ENCODE measurements at places on chromosomes 2 and 18. TPM values are rescaled to one million over a fixed set of nuclear protein-coding genes. Genes with fewer than 3 reads are reported as not detected.
A peak's percentile ranks its signal among the peaks of the same experiment; 100 is the strongest.

DNA sequence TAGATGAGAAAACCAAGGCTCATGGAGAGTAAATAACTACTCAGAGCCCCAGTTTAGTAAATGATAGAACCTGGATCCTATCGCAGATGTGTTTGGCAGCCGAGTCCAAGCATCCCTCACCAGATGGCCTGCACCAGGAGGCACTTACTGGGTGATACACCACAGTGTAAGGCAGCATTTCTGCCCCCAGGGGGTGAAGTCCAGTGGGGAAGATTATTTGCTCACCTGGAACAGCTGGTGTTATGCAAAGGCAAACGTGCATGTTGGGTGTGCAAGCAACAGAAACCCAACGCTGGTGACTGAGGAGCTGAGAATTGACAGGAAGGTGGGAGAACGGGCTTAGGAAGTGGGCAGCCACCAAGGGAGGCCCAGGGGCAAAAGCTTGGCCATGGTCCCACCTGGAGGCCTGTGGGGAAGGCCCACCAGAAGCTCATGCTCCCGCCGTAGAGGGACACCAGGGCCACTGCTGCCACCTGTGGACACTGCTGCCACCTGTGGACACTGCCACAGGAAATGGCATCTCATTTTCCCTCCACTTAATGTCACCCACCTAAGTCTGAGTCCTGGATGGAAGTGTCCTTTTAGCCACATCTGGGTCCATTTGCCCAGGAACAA is 100.6 kb downstream of the TFCP2L1 start:
- no peak for DNase-seq

Gene RTKN
- total RNA-seq, result 8.3 TPM

DNA sequence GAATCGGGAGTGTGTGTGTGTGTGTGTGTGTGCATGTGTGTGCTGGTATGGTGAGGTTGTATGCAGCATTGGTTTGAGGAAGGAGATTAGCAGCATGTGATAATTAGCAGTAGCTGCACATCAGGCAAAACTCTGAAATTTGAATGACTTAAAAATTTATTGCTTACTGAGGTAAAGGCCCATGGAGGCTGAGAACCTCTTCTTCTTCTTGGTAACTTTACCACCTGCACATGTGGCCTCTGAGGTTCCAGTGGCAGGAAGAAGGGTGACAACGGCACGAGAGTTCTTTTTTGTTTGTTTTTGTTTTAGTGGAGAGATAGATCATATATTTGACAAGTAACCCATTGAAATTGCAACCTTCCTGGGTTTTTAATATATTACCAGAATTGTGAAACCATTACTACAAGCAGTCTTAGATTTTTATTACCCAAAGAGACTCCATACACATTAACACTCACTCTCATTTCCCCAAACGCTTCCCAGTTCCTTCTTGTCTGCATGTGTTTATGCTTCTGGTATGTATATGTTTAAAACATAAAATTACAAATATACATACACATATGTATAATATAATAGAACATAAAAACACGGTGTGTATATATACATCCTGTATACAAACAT is 292.1 kb downstream of the PTGR3 start:
- DNase-seq, result no peak

- DNase-seq, result no peak
Observed at GRCh38 chr2:170742896-170743529, 27.2 kb upstream of the ERICH2 start.

DNA sequence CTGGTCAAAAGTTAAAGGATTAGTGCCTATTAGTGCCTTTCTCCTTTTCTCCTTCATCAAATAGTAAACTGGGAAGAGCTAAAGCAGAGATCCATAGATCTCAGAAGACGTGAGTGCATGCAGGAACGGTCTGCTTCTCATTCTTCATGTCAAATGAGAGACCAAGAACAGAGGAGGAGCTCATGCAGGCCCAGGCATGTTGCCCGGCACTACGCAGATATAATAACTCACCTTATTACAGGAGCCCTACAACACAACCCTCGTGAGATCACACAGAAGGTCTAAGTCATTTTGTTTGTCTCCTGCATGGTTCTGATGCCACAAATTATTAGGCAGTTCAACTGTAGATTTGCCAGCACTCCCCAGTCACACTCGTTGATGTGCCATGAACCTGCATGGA is 71.8 kb downstream of the CMPK2 start:
- no peak for DNase-seq

DNA sequence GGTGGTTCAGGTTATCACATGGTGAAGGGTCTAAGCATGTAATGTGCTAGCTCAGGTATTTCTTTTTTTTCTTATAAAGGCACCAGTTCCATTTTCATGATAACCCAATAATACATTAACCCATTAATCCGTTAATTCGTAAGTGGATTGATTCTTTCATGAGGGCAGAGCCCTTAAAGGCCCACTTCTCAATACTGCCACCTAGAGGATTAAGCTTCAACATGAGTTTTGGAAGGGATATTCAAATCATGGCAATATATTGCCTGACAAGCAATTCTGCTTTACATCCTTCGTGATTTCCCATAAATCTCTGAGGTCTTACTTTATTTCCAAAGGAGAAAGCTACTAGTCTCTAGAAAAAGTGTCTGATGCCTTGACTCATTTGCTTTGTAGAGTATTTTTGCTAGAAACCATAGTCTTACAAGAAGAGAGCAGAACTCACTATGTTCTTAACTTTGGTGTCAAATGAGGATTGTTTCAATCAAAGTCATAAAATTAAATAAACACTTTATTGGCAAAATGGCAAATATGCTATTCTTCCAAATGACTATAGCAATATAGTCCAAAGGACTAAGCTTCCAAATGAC is 271.3 kb downstream of the KCNS3 start:
- no peak for DNase-seq

Gene MAIP1
- 20.2 TPM for total RNA-seq

Gene PROM2
- total RNA-seq, result 0.12 TPM

DNA sequence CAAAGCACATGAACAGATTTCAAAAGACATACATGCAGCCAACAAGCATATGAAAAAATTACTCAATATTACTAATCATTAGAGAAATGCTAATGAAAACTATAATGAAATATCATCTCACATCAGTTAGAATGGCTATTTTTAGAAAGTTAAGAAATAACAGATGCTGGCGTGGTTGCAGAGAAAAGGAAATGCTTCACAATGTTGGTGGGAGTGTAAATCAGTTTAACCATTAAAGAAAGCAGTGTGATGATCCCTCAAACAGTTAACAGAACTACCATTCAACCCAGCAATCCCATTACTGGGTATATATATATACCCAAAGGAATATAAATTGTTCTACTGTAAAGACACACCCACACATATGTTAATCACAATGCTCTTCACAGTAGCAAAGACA is 117.7 kb upstream of the SETBP1 start:
- DNase-seq, result no peak

- DNase-seq, result no peak
Observed at GRCh38 chr2:180015951-180016709, 9.0 kb upstream of the CWC22 start.

Gene DNER
- not detected for total RNA-seq

Gene RPE
- total RNA-seq, result 43.3 TPM

- peak; percentile 68 for DNase-seq
Observed at GRCh38 chr2:234446404-234447076, 50.3 kb downstream of the ARL4C start.

GRCh38 chr2:32825291-32825712 is 121.5 kb upstream of the LTBP1 start:
- no peak for DNase-seq

- no peak for DNase-seq
Observed at GRCh38 chr18:60905699-60906098, 427.5 kb upstream of the CDH20 start.

DNA sequence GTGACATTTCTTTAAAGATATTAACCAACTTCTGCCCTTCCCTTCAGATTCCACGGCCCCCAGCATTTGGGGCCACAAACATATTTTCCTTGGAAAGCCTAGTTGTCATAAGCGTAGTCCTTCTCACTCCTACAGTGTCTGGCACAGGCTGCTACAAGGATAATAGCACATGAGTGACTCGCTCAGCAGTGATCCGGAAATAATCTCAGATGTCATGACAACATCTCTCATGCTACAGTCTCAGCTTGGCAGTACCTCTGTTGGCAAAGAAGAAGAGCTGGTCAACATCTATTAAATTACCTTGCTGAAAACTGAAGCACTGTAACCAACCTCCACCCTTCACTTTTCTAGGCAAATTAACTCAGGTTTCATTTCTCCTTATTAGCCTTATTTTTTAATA is 351.7 kb downstream of the RAD51AP2 start:
- no peak for DNase-seq

- DNase-seq, result no peak
Observed at GRCh38 chr18:54945576-54946125, 13.6 kb downstream of the CCDC68 start.

- no peak for DNase-seq
Observed at GRCh38 chr18:48536516-48536915, 2.3 kb upstream of the CTIF start.

DNA sequence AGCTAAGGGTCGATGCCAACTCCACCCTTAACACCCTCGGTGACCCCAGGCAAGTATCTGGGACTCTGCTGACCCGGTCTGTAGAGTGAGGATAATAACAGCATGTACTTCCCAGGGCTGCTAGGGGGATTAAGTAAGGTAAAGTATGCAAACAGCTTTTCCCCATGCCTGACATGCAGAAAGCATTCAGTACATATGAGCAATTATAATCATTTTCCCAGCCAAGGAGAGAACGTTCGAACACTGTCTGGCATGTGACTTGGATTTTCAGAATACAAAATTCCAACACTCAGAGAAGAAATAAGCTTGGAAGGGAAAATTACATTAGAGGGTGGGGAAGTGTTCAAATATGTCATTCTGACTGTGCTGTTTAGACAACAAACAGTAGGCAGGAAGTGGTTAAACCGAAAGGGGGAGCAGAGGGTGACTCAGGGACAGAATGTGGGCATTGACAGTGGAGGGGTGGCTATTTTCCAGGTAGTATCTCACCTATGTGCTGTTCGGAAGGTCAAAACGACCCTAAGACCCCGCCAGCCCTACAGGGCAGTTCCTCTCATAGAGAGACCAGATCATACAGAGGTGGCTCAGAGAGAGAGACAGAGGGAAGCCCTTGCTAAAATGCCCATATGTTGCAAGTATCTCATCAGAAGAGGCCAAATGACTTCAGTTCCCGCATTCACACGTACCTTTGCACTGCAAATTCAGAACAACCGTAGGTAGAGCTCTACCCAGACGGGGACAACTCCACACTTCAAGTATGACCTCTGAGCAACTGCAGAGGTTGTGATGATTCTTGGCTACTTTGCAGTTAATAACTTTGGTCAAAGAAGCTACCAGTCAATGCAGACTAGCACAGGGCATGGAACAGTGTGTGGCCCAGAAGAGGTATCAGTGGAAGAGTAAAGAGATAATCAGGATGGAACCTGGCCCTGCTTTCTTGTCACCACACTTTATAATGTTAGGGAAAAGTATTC is 14.8 kb downstream of the ASPRV1 start:
- DNase-seq, result no peak

DNA sequence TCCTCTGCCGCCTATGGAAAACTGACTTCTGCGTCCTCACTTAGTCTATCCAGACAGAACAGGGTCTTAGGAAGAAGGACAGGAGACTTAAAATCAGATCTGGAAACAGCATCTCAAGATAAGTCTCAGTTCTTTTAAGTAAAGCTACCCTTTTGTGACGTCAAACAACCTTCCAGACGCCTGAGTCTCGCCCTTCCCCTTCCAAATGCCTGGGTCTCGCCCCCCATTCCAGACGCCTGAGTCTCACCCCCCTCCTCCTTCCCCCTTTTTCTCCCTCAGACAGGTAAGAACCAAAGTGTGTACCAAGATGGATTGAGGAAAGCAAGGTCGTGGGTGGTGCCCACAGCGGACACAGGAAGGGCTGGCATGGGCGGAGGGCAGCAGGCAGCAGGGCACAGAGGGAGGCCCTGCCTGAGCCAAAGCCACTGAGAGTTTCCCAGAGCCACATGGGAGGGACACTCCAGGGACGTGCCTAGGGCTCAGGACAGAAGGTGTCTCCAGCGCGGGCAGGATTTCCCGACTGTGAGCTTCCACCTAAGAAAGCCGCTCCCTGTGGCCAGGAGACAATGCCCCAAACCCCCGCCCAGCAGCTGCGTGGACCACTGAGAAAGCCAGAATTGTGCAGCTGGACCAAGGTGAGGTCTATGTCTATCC is 51.3 kb downstream of the ANKMY1 start:
- DNase-seq, result no peak

Gene GPR35
- total RNA-seq, result 1.6 TPM

Gene LINC00305
- total RNA-seq, result not detected

- DNase-seq, result no peak
Observed at GRCh38 chr18:3603421-3604234, 153.7 kb downstream of the TGIF1 start.

DNA sequence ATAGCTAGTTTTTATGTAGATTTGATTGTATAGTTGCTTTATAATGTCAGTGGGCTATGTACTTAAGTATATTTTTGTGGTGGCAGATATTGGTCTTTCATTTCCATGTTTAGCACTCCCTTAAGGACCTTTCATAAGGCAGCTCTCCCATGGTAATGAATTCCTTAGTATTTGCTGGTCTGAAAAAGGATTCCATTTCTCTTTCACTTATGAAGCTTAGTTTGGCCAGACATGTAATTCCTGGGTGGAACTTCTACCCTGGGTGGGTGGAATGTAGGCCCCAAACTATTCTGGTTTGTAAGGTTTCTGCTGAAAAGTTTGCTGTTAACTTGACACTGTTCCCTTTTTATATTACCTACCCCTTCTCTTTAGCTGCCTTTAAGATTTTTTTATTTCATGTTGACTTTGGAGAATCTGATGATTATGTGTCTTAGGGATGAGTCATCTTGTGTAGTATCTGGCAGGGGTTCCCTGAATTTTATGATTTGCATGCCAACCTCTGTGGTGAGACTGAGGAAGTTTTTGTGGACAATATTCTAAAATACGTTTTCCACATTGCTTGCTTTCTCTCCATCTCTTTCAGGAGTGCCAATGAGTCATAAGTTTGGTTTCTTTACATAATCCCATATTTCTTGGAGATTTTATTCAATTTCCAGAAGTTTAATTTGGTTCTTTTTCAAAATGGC is 65.4 kb upstream of the VRK2 start:
- no peak for DNase-seq

Gene PLGLB2
- total RNA-seq, result 2.5 TPM

GRCh38 chr2:10752236-10752635 is 30.8 kb downstream of the ATP6V1C2 start:
- no peak for DNase-seq

Gene HES6
- total RNA-seq, result 4.4 TPM

Gene VWA3B
- total RNA-seq, result not detected

Measured in activated B cell treated with CpG ODN at 0.5 μM for 24 hours (primary cell).